GM19239 (cell line): ENCODE measurements at places on chromosomes 7 and 10.

- DNase-seq = no peak
Observed at GRCh38 chr10:110357252-110357780, 52.6 kb upstream of the SMNDC1 start.

DNA sequence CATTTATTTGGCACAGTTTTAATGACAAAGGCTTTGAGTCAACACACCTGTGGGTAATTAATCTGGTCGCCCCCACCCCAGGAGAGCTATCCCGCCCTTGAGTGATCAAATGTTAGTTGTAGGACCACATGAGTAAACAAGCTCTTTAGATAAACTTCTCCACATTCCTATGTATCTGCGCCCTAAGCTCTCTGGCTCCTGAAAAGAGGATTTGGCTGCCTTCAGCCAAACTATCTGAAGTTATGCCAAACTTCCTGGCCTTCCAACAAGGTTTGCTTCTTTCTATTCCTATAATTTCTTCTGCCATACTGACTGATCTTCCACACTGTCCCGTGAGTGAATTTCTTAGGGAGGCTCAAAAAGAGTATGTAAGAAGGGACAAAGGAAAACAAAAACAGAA lies 134.2 kb downstream of the RALA start:
- DNase-seq = no peak

DNA sequence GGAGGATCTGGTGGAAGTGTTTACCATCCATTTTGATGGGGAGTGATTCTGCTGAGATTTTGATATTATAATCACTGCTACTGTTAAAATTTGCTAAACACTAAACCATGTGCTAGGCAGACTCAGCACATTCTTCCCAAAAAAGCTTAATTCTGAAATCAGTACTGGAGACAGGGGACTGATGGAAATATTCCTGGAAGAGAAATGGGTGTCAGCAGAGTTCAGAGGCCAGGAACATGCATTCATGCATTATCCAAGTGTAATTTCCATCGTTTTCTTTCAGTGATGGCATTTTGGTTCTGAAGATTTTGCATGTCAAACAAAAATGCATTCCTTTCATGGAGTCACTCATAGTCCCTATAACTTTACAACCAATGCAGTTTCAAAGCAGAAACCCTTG lies 79.0 kb downstream of the CDCA7L start:
- no peak for DNase-seq

GRCh38 chr10:114615600-114616007 lies 42.5 kb downstream of the ABLIM1 start:
- peak; percentile 21 for DNase-seq

GRCh38 chr10:13751191-13751764 lies 164.5 kb downstream of the PRPF18 start:
- no peak for DNase-seq

- DNase-seq = no peak
Observed at GRCh38 chr10:75400771-75401568, 594 bp downstream of the ZNF503 start.

GRCh38 chr10:63217120-63217605 lies 84.0 kb downstream of the NRBF2 start:
- DNase-seq = no peak

DNA sequence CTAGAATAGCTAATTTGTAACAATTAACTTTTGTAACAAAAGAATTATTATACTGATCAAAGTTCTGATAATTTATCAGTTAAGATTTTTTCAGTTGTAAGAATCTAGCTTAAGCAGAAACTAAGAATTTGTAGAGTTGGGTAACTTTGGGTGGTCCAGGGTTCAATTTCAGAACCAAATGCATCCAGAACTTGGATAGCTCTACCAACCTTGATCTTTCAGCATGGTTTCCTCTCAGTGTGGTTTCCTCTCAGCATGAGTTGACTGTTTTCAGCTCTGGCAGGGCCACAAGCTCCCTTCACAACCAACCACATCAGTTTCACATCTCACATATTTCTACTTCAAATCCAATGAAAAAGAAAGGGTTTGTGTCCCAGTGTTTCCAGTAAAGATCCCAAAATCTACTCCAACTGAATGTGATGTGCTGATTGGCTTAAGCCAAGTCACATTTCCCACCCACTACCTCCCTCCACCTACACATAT lies 3.3 kb upstream of the FAS start:
- DNase-seq = no peak

GRCh38 chr7:136894789-136895188 lies 26.3 kb downstream of the CHRM2 start:
- DNase-seq = no peak

- no peak for DNase-seq
Observed at GRCh38 chr7:158710651-158711102, 6.1 kb upstream of the NCAPG2 start.

DNA sequence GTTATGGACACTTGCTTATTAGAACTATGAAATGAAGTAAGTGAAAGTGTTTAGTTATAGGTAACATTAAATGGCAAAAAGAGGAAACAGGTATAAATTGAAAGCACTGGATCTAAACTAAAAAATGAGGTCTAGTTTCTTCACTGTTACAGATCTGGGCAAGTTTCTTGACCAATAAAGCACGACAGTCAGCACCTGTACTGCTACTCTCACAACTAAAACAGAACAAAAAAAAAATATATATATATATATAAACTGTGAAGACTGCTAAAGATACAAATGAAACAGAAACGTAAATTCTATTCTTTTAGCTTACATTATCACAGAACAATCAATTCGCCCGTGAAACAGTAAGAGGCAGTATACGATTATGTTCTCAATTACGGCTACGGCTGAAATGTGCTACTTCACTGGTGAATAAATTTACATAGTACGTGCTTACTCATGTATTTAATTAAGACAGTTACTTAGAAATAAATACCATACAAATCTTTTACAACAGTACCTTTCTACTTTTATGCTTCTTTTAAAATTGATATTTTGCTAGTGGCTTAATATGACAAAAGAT lies 4.2 kb downstream of the AHR start:
- DNase-seq = no peak
